A172 (cell line): ENCODE measurements at places on chromosomes 3 and 15. TPM values are rescaled to one million over a fixed set of nuclear protein-coding genes. Genes with fewer than 3 reads are reported as not detected.

Gene GPR149
- not detected in 2 replicates for total RNA-seq

Gene CAND2
- total RNA-seq, result 2.0 and 2.8 TPM in 2 replicates

Gene HACL1
- 35.8 and 49.2 TPM in 2 replicates for total RNA-seq

Gene PDIA5
- 15.0 and 16.5 TPM in 2 replicates for total RNA-seq

Gene MAP2K5
- 4.0 and 5.7 TPM in 2 replicates for total RNA-seq

Gene KBTBD13
- total RNA-seq, result not detected in 2 replicates

Gene CPNE4
- not detected in 2 replicates for total RNA-seq

Gene LINGO1
- total RNA-seq, result 0.60 and 1.1 TPM in 2 replicates

Gene IVD
- total RNA-seq, result 10.8 and 20.7 TPM in 2 replicates

Gene COMMD2
- total RNA-seq, result 50.4 and 74.3 TPM in 2 replicates

GRCh38 chr3:32484436-32484835 lies 18.2 kb downstream of the CMTM6 start:
- no peak for DNase-seq

DNA sequence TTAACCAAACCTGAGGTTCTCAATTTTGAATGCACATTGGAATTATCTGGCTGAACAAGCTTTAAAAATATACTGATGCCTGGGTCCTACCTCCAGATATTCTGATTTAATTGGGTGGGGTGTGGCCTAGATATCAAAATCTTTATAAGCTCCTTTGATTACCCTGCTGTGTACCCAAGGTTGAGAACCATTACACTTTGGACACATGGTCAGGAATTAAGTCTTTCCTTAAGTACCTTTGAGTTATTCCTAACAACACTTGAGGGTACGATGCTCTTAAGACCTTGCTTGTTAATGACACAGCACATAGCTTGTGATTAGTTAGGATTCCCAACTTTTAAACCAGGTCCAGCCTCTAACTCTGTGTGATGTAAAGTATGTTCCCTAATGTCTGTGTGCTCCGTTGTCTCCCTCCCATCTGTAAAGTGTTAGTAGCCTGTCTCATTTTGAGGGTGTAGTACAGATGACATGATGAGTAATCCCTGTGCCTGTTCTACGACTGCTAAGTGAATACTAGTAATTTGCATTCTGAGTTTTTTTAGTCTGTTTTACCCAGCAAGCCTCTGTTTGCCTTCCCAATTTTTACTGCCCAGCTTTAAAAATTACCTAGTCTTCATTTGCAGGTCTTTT lies 154.9 kb downstream of the KLHL25 start:
- no peak for DNase-seq

DNA sequence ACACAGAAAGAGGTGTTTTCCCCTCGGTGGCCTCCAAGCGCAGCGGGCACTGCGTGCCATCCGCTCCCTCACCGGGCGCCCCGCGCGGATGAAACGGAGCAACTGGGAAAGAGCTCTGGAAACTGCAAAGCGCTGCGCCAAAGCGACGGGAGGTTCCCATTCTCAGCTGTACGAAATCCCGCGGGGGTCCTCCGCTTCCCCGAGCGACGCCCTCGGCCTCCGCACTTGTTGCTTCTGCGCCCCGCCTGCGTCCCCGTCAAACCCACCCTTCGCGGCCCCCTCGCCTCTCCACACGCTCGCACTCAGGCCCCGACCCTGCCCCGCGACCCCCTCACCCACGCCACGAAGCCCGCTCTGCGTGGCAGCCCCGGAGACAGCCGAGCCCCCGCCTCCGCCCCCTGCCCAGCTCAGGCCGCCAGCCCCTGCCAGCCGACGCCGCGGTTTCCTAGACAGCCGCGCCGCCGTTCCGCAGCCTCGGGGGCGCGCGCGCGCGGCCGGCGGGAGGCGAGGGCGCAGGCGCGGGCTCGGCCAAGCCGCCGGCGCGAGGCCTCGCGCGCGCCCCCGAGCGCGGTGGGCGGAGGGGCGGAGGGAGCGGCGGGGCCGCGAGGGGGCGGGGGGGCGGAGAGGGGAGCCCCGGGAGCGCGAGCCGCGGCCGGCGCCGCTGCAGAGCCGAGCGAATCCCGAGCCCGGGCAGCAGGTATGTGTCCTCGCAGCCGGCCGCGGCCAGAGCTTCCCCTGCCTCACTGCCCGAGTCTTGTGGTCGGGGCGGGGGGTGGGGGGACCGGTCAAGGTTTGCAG lies at the start of gene TMEM266:
TMEM266 (plus strand) TSS at position 666 of the 798 bp plus-strand sequence. CDS start 74,279 bp downstream, outside the sequence.
- peak; percentile 8 for DNase-seq

DNA sequence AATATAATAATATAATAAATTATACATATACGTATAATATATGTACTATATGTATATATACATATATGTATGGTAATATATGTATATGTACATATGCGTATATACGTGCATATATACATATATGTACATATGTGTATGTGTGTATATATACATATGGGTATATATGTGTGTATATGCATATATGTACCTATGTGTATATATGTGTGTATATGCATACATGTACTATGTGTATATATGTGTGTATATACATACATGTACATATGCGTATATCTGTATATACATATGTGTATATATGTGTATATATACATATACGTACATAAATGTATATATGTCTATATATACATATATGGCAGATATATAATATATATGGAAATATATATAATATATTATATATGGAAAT lies 74.8 kb upstream of the ST3GAL6 start:
- no peak for DNase-seq

DNA sequence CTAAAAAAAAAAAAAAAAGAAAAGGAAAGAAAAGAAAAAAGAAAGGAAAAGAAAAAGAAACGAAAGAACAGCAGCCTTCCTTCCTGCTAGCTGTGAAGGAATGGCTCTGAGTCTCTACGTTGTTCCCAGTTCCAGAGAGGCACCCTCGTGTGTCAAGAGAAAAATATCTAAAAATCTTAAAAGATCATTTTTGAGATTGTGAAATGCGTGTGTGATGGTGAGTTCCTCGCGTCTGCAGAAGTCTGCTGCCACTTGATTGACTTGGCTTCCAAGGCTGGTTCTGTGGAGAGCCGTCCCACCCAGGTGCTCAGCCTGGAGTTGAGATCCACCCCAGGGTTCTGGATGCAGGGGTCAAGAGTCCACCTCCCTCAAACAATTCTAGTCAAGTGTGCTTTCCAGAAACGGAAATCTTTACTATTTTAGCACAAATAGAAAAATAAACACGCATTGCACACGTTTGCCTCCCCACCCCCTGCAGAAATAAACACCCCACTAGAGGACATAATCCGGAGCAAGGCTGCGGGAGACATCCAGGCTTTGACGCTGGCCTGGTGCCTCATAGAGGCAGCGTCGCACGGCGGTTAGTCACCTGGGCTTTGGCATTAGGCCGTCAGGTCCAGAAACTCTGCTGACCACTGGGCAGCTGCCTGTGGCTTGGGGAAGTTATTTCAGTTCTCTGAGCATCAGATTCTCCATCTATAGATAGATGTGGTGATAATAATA lies 265.4 kb downstream of the FAM43A start:
- no peak for DNase-seq

- no peak for DNase-seq
Measured at GRCh38 chr3:25107918-25108617, 320.0 kb upstream of the RARB start.

DNA sequence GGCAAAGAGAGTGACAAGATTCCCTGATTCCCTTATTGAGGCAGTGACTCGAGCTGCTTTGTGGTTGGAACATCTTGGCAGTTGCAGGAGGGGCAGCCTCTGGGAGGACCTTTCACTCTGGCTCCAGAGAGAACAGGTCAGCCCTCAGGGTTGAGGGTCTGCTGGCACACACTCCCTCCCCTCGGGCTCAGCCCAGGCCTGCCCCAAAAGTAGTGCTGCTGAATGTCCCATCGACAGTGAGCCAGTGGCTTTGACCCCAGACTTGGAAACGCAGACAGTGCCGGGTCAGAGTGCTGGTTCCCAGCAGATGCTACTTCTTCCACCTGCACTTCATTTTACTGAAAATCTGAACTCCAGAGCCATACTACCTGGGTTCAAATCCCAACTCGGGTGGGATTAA lies 25.6 kb upstream of the ATP2B2 start:
- no peak for DNase-seq

DNA sequence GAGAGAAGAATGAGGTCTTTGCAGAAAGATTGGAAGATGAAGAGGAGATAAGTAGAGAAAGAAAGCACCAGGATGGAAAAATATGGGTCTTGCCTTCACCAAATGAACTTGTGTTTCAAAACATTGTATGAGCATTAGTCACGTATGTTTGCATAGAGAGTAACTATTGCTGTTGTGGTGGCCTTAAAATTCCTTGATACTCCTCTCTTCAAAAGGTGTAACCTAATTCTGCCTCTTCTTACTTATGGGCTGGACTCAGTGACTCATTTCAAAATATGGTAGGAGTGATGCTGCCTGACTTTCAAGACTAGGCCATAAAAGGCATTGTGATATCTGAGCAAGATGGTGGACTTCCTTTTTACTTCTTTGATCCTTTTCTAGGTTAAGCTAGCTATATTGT lies 228.7 kb upstream of the ZNF385D start:
- peak; percentile 36 for DNase-seq

DNA sequence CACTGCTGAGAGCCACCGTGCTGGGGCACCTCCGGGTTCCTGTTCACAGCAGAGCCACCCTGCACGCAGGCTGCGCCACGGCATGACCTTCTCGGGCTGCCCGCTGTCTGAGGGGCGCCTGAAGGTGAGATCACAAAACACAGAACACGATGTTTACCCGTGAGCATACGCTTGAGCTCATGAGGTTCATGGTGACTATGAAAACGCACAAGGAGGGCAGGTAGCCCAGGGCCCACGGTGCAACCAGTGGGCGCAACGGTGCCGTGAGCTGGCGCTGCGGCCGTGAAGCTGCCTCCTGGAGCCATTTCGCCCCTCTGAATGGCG lies 36.1 kb downstream of the KLHL25 start:
- DNase-seq, result no peak

DNA sequence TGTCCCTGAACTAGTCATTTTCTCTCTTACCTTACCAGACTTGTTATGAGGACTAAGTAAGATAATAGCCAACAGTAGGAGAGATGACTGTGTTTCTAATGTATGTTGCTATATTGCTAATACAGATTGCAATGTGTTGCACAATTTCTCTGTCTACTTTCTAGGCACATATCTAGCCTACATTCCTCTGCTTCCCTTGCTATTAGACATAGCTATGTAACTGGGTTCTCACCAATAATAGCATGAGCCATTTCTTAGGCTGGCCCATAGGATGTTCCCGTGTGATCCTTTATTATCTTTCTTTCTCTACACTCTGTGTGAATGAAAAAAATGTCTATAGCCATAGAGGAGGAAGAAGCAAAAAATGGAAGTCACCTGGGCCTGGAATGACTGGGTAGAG lies 6.8 kb upstream of the LRRN1 start:
- DNase-seq, result no peak

GRCh38 chr3:134796281-134797056 lies 1.4 kb downstream of the EPHB1 start:
- no peak for DNase-seq

GRCh38 chr15:97972366-97972765 lies 11.9 kb downstream of the ARRDC4 start:
- DNase-seq, result no peak

DNA sequence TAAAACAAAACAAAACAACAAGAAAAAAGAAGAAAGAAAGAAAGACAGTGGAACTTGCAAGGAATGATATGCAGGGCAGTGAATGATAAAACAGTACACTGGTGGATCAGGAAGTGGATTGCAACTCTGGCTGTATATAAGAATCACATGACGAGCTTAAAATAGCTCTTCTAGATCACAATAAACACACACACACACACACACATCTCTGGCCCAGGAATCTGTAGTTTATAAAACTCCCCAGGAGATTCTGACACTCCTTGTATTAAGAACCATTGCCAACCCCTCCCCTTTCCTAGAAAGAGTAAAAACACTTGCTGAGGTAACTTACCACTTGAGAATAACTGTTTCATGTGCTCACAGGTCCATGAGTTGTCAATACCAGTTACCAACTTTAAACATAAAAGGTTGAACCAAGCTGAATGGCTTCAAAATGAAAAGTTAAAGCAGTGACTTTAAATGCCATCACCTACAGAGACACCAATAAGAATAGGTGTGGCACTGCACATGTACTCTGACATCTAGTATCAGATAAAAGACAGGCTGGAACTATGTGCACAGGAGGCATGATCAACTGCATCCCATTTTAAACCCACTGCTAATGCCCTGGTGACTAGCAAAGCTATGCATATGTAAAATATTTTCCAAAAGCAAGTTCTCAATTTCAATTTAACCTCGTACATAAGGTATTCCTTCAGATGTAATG lies 3.9 kb downstream of the CPOX start:
- DNase-seq, result no peak

GRCh38 chr3:129121016-129121791 lies 400 bp downstream of the RAB43 start:
- DNase-seq, result peak; percentile 33

GRCh38 chr3:5767304-5767703 lies 579.8 kb downstream of the EDEM1 start:
- DNase-seq, result no peak

GRCh38 chr3:80999481-80999880 lies 762.0 kb downstream of the GBE1 start:
- no peak for DNase-seq

DNA sequence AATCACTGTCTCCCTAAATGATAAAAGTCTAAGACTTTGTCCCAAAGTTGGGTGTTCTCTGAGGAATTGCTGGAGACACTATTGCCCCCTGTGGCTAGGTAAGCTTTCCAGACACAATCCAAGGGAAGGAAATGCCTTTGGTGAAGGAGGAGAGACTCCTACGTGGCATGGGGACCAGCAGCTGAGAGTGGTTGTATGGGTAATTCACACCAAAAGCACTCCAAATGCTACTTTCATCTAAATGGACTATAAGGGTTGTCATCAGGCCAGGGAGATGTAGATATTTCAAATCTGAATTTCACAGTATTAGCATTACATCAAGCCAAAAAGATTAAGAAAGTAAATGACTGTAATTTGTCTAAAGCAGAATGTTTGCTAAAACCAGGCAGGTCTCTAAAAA lies 400.8 kb upstream of the THBS1 start:
- no peak for DNase-seq

GRCh38 chr3:118772036-118772435 lies 262.6 kb downstream of the IGSF11 start:
- DNase-seq, result no peak

GRCh38 chr3:122919291-122919610 lies 108.3 kb downstream of the SEMA5B start:
- DNase-seq, result no peak

GRCh38 chr3:26259176-26259575 lies 363.4 kb upstream of the LRRC3B start:
- DNase-seq, result no peak

DNA sequence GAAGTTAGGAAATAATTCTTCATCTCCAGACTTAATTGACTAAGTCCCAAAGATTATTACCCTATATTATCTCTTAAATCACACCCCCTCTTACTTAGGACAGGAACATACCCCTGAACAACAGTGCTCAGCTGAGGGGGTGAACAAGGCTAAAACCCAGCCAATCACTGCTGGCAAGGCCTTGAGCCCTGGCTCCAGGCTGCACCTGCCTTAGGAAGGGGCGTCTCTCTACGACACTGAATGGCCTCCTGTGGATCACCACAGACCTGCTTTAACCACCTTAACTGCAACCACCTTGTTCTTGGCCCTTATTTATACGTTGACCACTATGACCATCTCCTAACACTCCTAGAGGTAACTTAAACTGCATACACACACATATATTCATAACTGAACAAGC lies 267.4 kb upstream of the THBS1 start:
- DNase-seq, result no peak
